ENCODE measurements at places on chromosomes 12 and 14.

GRCh38 chr12:20140751-20141150 lies 227.6 kb upstream of the PDE3A start:
- DNase-seq, result no peak

DNA sequence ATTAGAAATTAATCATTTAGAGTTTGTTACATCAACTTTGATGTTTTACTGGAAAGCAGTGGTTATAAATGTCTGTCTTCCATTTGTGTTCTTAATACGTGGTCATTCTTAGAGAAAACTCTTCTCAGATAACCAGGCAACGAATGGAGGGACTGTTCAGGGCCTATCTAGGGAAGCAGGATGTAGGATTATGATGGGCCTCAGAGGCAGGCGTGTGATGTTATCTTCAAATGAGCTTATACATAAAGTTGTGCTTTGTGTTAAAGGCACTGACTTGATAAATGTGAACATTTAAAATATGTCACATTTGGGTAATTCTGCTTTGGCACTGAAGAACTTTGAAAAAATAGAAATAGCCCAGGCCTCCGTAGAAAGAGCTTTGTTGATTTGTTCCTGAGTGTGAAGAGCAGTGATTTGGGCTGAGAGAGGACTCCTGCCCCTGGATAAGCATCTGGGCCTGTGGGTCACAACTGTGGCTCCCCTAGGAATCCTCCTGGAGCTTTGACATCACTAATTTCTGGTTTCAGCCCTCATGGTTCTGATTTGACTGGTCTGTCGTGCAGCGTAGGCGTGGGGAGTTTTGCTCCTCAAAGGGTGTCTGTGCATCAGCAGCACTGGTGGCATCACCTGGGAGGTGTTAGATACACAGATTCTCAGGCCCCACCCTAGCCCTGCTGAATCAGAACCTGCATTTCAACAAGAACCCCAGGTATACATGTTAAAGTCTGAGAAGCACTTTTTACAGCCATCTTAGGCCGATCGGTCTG lies 55.4 kb downstream of the SAMD4A start:
- no peak for DNase-seq

GRCh38 chr12:119613319-119613936 lies 19.9 kb downstream of the TMEM233 start:
- DNase-seq, result no peak

- no peak for DNase-seq
Measured at GRCh38 chr12:109523071-109523470, 45.6 kb downstream of the UBE3B start.

DNA sequence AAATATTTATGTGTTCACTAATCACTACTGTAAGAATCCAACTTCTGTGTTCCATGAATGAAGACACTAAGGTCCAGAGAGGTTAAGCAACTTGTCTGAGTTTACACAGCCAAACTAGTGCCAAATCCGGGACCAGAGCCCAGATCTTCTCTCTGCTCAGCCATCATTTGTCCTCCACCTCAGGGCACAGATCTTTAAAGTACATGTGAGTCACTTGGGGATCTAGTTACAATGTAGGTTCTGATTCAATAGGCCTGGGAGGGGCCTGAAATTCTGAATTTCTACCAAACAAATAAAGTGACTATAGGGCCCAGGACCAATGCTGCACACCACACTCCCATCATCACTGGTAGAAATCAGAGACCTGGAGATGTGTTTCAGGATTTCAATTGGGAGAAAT lies 162.9 kb downstream of the GXYLT1 start:
- DNase-seq, result no peak

DNA sequence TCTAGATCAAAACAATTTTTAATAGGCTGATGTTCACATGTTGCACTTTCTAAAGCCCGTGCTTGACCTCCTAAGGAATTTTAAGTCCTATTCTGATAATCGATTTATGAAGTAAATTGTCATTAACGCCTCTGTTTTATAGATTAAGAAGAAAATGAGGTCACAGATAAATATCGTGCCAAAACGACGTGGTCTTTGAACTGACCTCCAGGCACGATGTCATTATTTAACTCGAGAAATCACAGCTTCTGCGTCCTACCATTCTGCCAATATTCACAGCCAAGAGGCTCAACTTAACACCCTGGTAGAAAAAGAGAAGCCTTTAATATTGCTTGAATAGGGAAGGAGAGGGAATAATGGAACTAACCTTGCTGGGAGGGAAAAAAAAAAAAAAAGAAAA lies 888 bp upstream of the EEA1 start:
- no peak for DNase-seq

All from OCI-M1 (cell line).